ENCODE measurements at places on chromosomes 13 and 19. TPM values are rescaled to one million over a fixed set of nuclear protein-coding genes. Genes with fewer than 3 reads are reported as not detected.
A peak's percentile ranks its signal among the peaks of the same experiment; 100 is the strongest.

The APC2 gene
- total RNA-seq, result 0.89 TPM

The ZNF888 gene
- total RNA-seq, result 9.3 TPM

The ZNF284 gene
- 3.7 TPM for total RNA-seq

DNA sequence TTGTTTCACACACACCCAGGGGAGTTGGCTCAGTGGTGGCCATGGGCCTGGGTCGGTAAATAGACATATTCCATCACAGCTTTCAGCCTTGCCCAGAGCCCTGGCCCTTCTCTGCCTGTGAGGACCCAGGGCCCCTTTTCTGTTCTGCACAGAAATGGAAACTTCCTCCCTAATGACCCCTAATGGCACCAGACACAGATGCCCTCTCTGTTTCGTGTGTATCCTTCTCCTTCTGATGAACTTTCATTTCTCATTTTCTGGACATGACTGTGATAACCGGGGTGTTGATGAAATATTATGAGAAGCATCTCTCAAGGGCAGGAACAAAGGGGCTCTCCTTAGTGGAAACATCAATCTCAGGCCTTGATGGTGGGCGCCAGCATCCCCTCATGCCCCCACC is 12.8 kb downstream of the LILRA1 start:
- H3K36me3 ChIP-seq, result no peaks in the 10 kb centered on the region
- no peak overlapping the region for H3K4me3 ChIP-seq
- H3K4me1 ChIP-seq, result no peaks in the 10 kb centered on the region
- H3K27me3 ChIP-seq, result no peaks in the 10 kb centered on the region
- H3K27ac ChIP-seq, result no peak overlapping the region
- DNase-seq, result no peak

DNA sequence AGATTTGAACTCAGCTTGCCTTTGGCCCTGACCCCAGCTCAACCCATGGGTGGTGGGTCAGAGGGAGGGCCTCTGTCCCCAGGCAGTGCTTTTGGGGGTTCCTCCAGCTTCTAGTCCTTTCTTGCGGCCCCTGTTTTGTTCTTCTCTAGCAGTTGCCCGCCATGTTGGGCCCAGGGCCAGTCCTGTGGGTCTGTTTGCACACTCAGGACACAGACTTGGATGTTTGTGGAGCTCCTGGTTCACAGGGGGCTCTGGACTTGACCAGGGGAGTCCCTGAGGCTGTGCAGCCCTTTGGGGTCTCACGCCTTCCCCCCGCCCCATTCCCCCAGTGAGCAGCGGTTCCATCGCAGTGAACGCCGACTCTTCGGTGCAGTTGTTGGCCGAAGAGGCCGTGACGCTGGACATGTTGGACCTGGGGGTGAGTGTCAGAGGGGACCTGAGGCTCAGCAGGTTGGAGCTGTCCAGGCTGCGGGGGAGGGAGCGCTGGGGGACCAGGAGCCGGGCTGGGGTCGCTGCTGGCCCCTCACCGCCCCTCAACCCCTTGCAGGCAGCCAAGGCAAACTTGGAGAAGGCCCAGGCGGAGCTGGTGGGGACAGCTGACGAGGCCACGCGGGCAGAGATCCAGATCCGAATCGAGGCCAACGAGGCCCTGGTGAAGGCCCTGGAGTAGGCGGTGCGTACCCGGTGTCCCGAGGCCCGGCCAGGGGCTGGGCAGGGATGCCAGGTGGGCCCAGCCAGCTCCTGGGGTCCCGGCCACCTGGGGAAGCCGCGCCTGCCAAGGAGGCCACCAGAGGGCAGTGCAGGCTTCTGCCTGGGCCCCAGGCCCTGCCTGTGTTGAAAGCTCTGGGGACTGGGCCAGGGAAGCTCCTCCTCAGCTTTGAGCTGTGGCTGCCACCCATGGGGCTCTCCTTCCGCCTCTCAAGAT is 2.5 kb downstream of the ATP5F1D start:
- no peaks in the 10 kb centered on the region for H3K27me3 ChIP-seq
- H3K4me3 ChIP-seq, result peak overlapping the region; percentile 12
- H3K27ac ChIP-seq, result peak overlapping the region; percentile 100
- DNase-seq, result peak; percentile 91
- H3K36me3 ChIP-seq, result no peaks in the 10 kb centered on the region

DNA sequence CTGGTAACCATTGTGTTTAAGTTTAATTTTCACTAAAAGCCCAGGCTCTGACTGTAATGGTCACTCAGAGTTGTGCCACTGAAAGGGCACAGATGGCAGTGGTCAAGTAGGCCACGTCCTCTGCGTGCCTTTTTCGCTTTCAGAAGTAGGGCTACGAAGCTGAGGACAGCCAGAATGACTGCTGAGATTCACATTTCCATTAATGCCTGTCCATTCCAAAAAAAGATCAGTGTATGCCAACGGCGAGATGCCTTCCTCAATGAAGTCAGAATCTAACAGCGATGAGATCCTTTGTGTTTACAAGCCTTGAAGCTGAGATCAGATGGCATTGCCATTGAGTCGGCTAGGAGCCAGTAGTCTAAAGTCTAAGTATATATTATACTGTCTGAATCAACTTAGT is 311.3 kb downstream of the FGF14 start:
- H3K27ac ChIP-seq, result no peak overlapping the region
- no peak for DNase-seq
- no peak overlapping the region for H3K4me3 ChIP-seq
- H3K4me1 ChIP-seq, result no peaks in the 10 kb centered on the region
- H3K36me3 ChIP-seq, result no peaks in the 10 kb centered on the region
- no peaks in the 10 kb centered on the region for H3K27me3 ChIP-seq

DNA sequence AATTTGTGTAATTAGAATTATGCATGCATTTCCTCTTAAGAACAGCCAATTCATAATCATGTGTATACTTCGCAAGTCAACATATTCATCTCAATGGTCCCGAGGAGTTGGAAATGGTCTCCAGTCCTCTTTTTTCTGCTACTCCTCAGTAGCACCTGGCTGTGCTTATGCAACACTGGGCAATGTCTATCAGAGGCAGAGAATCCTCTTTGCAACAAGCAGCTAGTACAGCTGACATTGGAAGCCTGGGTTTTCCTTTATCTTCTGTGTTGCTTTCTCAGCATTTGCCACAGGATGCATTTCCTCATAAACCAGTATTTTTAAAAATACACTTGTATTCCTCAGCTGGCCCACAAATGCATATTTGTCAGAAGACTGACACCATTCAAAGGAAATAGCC is 405.3 kb upstream of the GPC6 start:
- H3K4me1 ChIP-seq, result no peaks in the 10 kb centered on the region
- no peaks in the 10 kb centered on the region for H3K36me3 ChIP-seq
- H3K4me3 ChIP-seq, result no peak overlapping the region
- DNase-seq, result no peak
- H3K27me3 ChIP-seq, result no peaks in the 10 kb centered on the region

- no peaks in the 10 kb centered on the region for H3K27me3 ChIP-seq
- no peak overlapping the region for H3K27ac ChIP-seq
- no peak for DNase-seq
- H3K4me1 ChIP-seq, result peaks cover 24% of the 10 kb centered on the region
Observed at GRCh38 chr19:38294090-38294489, 10.0 kb upstream of the C19orf33 start.
